Stimulated activated CD4-positive, alpha-beta T cell treated with anti-CD3 and anti-CD28 coated beads, Interleukin-4, amount 100 ng/mL, for 48 hours (primary cell): ENCODE measurements at places on chromosomes 2 and 18.

DNA sequence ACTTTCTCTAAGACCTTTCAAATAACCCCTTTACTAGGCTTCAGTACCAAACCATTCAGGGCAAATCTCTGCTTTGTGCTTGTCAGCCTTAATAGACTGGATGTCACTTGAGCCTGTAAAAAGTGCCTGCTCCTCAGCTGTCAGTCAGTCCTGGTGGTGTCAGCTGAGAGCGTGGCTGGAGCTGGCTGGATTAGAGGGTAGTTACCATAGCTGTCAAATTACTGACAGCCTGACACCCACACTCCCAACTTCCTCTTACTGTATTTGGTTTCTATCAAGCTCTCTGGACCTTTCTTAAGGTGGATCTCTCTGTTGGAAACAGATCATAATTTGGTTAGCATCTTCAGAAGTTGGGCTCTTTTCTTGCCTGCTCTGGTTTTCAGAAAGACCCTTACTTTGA is 371.4 kb upstream of the ATP5MC3 start:
- DNase-seq, result no peak

DNA sequence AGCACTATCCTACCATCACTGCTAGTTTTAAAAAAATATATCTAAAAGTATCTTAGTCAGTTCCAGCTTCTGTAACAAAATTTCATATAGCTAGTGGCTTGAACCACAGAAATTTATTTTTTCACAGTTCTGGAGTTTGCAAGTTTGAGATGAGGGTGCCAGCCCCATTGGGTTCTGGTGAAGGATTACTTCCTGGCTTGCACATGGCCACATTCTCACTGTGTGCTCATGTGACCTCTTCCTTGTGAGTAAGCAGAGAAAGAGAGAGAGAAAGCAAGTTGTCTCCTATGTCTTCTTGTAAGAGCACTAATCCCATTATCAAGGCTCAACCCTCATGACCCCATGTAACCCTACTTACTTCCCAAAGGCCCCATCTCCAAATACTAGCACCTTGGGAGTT is 158.9 kb downstream of the DOK6 start:
- DNase-seq, result no peak

GRCh38 chr2:135985826-135986393 is 484 bp upstream of the DARS1 start:
- DNase-seq, result peak; percentile 70

DNA sequence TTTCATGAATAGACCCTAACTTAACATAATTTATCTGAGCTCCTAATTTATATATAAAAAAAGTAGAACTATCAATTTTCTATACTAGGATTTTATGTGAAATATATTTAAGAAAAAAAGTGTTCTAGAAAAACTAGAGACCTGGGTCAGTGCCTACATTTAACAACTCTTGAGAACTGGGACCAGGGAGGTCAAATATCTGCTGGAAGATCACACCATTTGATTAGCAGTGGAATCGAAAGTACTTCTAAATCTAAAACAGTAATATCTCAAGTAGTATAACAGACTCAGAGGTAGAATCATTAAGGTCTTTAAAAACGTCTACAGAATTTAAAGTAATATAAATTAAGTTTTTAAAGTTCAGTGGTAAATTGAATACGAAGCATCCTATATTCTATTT is 34.6 kb downstream of the PPP3R1 start:
- DNase-seq, result no peak

GRCh38 chr2:175599966-175600831 is 401.9 kb downstream of the LNPK start:
- no peak for DNase-seq

GRCh38 chr2:3214806-3215404 is 162.7 kb downstream of the EIPR1 start:
- no peak for DNase-seq

GRCh38 chr2:209499069-209499468 is 75.2 kb downstream of the MAP2 start:
- DNase-seq, result no peak

- no peak for DNase-seq
These were observed 75.0 kb downstream of the CTIF start for GRCh38 chr18:48613589-48614404.

DNA sequence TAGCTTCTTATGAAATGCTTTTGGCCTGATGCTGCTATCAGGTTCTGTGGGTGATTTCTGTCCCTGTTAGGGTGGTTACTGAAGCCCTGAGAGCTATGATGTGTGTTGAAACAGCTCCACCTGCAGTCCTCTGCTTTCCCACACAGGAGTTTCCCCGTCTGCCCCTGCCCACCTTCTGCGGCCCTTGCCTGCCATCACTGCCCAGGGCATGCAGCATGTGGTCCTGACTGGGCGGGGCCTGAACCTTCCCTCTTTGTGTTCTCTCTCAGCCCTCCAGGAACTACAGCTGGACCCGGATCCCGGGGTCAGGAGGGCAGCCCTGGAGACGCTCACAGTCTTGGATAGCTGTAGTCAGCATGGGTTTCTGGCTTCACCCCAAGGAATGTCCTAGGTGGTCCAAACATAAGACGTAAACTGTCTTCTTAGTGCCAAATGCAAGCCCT is 21.4 kb downstream of the HJURP start:
- no peak for DNase-seq

DNA sequence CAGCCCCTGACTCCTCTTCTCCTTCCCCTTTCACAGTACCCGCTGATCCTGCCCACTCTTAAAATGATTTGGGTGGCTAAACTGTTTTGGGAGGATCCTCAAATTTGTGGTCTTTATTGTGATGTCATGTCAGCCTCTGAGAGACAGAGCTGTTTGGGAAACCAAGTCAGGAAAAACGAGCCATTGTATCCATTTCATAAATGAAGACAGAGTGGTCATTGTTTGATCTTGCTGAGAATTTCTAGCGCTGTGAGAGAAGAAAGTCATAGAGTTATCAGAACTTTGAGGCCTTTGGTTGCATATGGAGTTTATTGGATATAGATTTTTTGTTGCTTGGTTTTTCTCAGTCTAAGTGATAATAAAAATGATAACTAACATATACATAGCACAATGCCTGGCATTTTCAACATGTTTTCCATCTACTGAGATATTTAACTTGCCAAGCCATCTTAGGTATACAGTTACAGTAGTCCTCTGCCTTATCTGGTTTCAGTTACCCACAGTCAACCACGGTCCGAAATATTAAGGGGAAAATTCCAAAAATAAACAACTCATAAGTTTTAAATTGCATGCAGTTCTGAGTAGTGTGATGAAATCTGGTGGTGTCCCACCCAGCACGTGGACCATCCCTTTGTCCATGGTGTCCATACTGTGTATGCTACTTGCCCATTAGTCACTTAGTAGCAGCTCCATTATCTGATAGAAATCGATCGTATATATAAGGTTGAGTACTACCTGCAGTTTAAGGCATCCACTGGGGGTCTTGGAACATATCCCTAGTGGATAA is 105.0 kb upstream of the RASGRP3 start:
- DNase-seq, result no peak

DNA sequence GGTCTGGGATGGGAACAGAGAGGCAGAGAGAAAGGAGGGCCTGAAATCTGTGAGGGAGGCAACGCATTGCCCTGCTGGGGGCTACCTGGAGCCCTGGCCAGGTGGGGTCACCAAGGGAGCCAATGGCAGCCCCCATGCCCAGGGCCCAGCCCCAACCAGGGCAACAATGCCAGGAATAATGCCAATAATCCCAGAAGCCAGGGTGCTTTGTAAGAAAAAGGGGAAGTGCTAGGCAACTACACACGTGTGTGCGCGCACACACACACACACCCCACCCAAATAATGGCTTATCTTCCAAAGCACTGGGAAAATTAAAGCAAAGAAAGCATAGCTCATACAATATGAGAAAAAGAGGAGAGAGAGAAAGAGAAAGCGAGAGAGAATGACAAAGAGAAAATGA is 7.0 kb upstream of the CLEC4F start:
- DNase-seq, result no peak

GRCh38 chr2:119142824-119143223 is 15.7 kb downstream of the C1QL2 start:
- DNase-seq, result no peak

DNA sequence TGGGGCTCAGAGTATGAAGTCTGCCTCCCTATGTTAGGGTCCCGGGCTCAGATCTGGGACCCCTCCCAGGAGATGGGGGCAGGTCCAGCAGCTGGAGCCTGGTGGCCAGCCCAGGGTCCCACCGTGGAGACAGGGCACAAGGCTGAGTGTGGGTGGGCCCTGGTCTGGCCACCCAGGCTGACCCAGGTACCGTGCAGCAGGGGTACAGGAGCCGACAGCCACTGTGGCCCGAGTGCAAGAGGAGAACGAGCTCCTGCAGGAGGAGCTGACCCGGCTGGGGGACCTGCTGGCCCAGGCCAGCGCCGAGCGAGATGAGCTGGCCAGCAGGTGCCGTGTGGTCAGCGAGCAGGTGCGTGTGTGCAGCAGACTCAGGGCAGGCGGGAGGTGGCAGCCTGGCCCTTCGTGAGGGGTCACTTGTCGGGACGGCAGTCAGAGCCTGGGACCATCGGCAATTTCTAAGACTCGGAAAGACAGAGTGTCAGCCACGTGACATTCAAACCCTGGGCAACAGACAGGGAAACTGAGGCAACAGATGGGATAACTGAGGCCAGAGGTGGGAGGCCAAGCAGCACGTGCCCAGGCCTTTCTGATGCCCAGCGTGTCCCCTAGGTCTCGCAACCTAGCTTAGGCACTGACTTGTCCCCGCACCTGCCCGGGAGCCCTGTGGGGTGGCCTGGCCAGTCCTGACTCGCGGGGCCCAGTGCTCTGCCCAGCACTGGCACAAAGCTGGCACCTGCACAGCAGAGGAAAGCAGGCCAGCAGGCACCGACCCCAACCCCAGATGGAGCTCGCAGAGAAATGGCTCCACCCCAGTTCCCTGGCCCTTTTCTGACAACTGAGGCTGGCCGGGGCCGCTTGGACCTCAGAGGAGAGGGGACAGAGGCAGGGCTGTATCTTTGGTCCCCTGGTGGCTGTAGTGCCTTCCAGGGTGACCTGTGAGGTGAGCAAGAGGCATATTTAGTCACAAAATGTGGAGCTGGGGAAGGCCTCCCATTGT is 13.9 kb downstream of the CROCC2 start:
- DNase-seq, result no peak

DNA sequence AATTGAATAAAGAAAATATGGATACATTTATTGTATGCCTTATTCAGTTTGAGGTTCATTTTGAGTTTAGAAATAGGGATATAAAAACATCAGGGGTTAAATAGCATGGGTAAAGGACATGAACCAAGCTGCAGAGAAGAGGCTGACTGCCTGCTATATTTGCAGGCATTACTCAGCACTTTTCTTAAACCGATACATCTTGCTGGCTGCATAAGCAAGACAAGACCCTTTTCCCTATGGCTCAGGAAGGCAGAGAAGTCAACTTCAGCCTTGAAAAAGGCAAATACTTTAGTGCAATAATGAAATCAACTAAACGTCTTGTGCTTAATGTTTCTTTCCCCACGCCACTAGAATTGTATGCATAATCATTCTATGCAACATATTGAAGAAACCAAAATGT is 36.4 kb downstream of the SCN1A start:
- no peak for DNase-seq

- DNase-seq, result no peak
These were observed 54.0 kb upstream of the NOSTRIN start for GRCh38 chr2:168748461-168748860.

DNA sequence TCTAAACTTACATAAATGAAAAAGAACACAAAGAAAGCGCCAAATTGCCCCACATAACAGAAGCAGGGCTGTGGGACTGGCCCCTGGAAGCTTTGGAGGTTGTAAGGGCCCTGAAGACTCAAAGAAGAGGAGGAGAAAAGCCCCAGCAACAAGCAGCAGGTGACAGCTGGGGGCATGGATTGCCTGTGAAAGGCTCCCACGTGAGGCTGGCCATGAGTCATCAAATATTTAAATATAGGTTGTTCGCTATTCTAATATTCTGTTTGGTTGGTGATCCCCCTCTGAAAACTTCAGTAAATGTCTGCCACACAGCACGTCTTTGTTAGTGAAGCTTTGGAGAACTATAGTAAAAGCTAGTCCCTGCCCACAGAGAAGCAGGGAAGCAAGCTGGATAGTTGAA is 132.4 kb downstream of the MREG start:
- no peak for DNase-seq

DNA sequence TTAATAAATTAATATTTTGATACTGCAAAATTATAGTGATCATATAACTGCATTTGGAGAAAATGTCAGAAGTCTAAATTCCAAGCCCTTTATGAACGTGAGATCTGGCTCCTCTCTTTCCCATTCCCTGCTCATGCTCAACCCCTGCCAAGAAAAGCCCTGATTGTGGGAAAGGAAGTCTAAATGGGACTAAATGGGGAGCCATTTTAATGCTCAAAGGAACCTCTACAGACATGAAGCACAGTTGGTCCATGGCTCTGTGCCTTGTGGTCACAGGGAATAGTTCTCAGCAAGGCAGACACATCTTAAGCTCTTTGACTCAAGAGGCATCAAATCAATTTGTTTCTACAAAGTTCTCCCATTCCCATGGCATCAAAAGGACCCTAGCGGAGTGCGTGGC is 29.3 kb upstream of the INSIG2 start:
- no peak for DNase-seq

- no peak for DNase-seq
These were observed 676 bp downstream of the SH3BP4 start for GRCh38 chr2:234952270-234953115.

GRCh38 chr2:60118061-60118460 is 435.4 kb downstream of the BCL11A start:
- DNase-seq, result no peak

DNA sequence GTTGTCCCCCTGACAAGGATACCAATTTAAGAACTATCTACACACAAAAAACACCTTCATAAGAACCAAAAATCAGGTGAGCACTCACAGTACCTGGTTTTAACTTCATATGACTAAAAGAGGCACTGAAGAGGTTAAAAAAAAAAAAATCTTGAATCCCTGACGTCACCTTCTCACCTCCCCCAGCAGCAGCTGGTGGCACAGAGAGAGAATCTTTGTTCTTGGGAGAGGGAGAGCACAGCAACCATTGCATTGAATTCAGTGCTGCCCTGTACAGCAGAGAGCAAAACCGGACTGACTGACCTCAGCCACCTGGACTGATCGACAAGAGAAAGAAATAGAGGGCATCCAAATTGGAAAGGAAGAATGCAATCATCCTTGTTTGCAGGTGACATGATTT is 566.0 kb downstream of the TMX3 start:
- DNase-seq, result no peak
